Transverse colon (tissue), 4 donors: ENCODE measurements at places on chromosomes 2 and 18. TPM values are rescaled to one million over a fixed set of nuclear protein-coding genes. Genes with fewer than 3 reads are reported as not detected.

Gene ADGRF3
- total RNA-seq, result not detected

Gene TIGD1
- total RNA-seq, result 15.0 TPM

Gene TAF1B
- total RNA-seq, result not detected

Gene NLRC4
- 0.41 TPM for total RNA-seq

Gene SCYGR4
- total RNA-seq, result not detected

Gene SLC9A4
- not detected for total RNA-seq

Gene TTR
- total RNA-seq, result not detected
